ENCODE measurements at places on chromosomes 6 and 20.

GRCh38 chr6:10184371-10185227 is 230.3 kb downstream of the TFAP2A start:
- no peak for DNase-seq

- DNase-seq: no peak
Observed at GRCh38 chr6:43444036-43444435, 11.3 kb downstream of the DLK2 start.

DNA sequence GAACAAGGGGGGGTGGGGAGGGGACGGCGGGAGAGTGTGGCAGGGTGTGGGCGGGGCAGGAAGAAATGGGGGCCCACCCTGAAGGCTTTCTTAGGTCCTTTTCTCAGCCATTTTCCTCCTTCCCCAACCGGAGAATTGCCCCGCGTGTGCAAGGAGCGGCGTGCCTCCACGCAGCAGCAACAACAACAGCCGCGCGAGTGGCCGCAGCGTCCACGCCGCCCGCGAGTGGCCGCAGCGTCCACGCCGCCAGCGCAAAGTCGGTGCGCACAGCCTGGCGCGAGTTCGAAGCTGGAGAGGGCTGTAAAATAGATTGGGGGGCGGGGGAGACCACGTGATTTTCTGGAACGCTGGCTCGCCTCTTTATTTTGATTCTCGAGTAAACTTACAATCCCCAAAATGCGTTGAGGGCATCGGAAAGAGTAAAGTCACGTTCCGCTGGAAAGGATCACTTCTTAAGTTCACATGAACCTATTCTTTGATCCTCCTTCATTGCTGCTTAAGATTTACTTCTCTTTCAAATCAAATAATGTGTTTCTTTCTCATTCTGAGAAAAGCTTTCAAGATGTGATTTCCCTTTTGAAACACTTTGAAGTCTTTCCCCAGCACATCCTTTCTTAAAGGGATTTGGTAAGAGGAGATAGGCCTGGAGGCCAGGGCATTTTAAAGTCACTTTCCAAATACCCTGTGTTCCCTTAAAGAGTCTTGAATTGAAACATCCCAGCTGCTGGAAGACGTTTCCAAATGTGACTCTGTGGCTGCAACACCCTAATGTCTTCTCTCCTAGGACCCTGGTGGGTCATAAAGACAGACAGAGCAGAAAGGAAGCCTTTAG is 66.7 kb upstream of the ZNF217 start:
- peak; percentile 38 for DNase-seq

DNA sequence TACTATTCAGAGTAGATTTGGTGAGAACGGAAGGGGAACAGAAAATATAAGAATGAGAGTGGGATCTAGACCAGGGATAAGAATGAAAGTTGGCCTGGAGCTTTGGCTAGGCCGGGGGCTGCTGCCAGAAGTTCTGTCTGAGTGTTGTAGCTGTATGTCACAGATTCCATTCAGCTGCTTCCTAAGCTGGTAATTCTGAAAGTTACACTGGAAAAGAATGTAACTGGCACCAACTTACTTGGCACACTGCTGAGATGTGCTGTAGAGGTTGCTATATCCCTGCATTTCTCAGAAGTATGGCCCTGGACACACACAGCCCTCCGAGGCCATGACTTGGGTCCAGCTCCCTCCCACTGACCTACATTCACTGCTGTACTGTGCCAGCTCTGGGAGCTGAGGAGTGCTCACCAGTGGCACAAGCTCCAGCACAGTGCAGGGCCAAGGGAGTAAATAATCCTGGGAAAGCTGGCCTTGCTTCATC is 25.8 kb upstream of the TMEM217 start:
- DNase-seq: no peak

GRCh38 chr6:12749531-12750379 is 33.2 kb downstream of the PHACTR1 start:
- DNase-seq: no peak

DNA sequence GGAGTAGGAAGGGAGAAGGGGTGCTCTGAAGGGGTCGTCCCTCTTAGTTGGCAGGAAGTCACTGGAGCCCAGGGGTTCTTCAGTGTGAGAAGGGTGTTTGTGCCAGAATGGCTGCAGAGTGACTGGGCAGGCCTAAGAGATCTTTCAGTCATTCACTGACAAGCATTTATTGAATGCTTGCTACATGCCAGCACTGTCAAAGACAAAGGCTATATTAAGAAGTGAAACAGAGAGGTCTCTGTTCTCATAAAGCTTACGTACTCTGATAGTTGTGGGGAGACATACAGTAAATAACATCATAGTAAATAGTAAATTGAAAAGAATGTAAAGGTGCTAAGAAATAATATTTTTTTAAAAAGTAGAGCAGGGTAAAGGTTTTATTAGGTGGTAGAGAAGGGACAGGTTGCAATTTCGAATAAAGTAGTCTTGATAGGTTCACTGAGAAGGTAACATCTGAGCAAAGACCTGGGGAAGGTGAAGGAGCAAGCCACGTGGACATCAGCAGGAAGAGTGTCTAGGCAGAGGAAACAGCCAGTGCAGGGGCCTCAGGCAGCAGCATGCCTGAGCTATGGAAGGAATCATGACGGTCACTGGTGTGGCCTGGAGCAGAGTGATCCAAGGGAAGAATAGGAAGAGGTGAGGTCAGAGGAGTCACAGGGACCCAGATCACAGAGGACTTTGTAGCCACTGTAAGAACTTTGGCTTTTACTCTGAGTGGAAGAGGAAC is 36.3 kb upstream of the RNF8 start:
- no peak for DNase-seq

DNA sequence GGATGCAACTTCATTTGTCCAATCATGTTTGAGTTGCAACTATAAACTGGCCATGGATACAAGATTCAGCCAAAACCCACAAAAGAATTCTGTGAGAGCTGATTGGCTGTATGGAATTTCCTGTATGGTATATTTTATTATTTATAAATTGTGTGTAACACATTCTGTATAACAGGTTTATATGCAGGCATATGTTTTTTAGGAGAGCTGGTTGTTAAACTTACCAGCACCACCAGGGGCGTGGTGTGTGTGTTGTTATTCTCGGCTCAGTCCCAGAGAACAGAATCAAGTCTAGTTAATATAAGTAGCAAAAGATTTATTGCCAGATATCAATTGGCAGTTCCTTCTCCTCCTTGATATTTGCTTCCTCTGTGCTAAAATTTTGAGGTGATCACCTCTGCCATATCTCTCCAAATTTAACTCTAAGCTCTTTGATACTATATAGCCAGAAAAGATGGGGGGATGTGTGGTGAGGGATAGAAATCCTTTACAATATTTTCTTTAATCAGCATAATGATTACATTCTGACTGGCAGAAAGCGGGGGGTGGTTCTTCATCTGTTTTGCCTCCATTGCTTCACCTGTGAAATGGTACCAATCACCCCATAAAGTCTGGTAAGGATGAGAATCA is 22.9 kb downstream of the CNBD2 start:
- no peak for DNase-seq

GRCh38 chr6:5191722-5192121 is 69.0 kb downstream of the LYRM4 start:
- no peak for DNase-seq

DNA sequence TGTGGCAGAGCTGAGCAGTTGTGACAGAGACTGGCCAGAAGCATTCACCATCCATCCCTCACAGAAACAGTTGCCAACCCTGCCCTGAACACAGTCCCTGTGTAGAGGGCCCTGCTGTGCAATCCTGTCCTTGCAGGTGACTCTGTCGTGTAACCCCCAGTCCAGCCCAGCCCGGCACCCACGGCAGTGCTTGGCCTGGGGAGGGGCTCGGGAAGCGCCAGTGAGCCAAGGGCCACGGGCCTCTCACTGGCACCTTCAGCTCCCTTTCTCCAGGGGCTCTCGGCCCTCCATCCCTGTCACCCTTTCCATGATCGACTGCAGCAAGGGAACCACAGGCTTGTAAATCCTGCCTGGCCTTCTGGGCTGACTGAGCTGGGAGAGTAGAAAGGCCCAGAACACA is 53.0 kb downstream of the RRBP1 start:
- DNase-seq: no peak

- DNase-seq: no peak
Observed at GRCh38 chr20:40769677-40770285, 80.7 kb upstream of the MAFB start.

GRCh38 chr20:8413691-8414090 is 281.6 kb downstream of the PLCB1 start:
- no peak for DNase-seq

GRCh38 chr6:148086843-148087242 is 255.8 kb upstream of the SASH1 start:
- no peak for DNase-seq

DNA sequence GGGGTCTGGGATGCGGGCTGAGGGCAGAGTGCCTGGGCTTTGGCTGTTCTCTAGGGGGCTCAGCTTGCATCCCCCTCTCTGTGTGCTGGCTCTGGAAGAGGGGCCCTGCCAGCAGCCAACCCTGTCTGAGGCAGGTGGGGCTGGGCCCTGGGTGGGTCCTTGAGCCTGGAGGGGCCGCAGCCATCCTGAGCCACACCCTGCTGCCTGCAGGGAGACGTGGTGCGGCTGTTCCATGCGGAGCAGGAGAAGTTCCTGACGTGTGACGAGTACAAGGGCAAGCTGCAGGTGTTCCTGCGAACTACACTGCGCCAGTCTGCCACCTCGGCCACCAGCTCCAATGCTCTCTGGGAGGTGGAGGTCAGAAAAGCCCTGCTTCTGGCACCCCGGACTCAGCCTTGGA is 41.2 kb downstream of the ITPR3 start:
- DNase-seq: no peak

DNA sequence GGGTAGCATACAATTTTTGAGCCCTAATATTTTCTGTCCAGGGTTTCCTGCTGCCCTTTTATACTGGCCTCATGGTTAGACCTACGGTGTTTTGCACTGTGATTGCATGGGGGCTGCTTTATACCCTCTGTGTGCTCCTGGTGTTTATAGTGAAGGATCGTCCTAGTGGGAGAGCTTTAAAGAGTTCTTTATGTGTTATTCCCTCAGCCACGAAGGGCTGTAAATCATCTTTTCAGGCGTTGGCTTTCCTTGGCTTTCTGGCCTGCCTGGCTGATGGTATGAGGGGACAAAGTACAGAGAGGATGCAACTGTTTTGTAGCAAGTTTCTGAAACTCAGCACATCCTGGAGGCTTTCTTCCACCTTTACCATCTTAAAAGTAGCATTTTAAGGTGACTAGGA is 464.3 kb downstream of the EPM2A start:
- DNase-seq: no peak

DNA sequence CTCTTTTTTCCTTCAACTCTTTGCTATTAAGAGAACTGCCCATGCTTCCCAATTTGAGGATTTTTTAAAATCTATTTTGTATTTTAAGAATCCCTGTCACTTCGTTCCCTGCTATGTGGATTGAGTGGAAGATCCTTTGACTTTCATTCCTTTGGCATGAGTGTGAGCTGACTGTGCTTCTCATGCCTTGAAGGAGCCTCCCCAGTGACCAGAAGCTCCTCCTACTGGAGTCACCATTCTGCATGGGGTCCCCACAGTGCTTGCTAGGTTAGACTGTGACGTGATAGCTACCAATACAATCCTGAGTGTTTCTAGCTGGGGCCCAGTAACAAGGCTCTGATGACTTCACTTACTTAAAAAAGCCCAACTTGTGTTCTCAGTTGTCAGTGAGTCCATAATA is 104.4 kb upstream of the LAMP5 start:
- DNase-seq: no peak

GRCh38 chr20:23413862-23414422 is 7.3 kb downstream of the NAPB start:
- no peak for DNase-seq

- DNase-seq: no peak
Observed at GRCh38 chr20:4272225-4272624, 256.9 kb upstream of the RNF24 start.

GRCh38 chr6:514396-514978 is 122.9 kb downstream of the IRF4 start:
- DNase-seq: no peak
